Fibroblast of skin of left quadriceps (primary cell): ENCODE measurements at places on chromosomes 2 and 18.

DNA sequence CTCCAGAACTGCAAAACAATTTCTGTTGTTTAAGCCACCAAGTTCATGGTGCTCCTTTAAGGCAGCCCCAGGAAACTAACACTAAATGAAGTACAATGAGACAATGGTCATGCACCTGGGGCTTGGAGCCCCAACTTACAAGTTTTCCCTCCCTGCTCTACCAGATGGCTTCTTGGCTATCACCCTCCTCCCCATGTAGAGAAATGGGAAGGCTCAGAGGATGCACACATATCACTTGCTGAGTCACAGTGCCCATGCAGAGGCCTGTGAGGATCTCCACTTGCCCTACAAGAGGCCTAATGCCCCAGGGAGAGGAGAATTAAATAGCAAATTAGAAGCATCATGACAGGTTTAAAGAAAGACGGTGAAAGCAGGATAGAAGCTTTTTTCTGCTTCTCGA, 270.9 kb downstream of the TTC32 start:
- no peak for DNase-seq

- no peak for DNase-seq
Measured at GRCh38 chr2:30245364-30245763, 14.0 kb downstream of the LBH start.

DNA sequence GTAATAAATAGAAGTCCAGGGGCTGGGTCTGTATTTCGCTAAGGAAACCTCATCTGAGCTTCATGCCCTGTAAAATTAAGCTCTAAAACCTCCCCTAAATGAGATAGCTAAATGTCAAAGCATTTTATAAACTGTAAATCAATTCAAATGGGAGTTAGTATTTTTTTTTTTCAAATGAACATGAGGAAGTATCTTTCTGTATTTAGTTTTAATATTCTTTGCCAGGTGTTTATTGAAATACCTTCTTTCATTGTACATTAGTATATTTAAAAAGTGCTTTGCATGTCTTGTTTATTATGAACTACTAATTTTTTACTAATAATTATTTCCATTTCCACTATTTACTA, 47.7 kb downstream of the ATIC start:
- no peak for DNase-seq

DNA sequence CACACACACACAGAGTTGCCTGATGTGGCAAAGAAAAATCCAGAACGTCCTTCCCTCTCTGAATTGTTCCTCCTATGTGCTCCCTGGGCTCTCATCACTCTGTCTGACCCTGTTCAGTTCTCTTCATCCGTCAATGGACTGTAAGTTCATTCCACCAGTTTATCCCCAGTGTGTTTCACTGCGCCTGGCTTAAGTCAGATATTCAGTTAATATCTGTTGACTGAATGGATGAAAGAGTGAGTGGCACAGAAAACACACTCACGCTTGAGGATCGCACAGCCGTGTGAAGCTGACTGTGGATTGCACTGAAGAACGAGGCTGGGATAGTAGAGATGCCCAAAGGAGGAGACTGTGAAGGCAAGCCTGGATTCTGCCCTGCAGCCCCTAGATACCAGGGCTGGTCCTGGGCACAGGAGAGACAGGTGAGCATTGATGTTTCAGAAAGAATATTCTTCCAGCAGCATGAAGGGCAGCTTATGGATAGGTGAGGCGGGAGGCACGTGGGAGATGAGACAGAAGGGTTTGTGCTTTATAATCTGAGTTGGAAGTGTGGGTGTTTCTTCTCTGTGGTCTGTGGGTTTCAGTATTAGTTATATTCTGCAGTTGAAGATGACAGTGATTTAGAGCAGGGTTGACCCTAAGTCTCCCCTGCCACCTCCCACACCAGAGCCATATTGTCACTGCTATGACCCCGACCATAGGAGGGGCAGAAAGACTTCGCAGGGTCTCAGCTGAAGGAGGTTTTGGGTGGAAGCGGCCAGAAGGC, 129.9 kb downstream of the SOCS6 start:
- no peak for DNase-seq

- no peak for DNase-seq
Measured at GRCh38 chr2:237575869-237576862, 9.8 kb downstream of the PRLH start.
